ENCODE measurements at places on chromosomes 5 and 9.

DNA sequence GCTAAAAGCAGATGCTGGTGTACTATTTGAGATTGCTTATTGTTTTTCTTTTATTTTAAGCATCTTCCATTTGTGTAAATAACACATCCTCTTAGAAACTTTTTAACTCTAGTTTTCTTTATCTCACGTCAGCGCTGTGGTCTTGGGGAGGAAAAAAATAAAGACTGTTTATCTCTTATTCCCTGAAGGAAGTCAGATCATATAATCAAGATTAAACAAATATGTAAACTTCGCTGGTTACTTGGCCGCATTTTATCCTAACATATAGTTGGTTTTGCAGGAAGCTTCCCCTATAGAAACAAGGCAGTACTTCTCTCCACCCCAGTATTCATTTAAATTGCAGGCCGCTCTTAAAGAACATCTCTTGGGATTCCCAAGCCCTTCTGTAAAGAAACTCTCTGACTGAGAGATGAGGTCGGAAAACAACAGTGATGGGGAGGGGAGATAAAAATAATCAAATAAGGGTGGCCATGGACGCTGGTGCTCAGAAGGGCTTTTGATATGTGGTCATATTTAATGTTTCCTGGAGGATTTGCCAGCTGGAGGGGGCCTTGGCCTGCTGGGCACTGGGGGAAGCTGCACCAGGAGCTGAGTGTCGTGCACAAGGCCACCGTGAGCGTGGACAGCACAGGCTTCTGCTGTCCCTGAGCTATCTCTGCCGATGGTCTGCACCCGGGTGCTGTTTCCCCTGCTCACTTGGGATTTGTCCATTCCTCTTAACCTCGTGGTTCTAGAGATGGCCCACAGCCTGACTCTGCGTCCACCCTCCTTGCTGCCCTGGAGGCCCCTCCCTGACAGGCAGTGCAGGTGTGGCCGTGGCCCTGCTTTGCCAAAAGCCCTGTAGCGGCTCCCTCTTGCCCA is 23.8 kb downstream of the NEURL1B start:
- DNase-seq: no peak

GRCh38 chr5:56677690-56678305 is 137.6 kb upstream of the MAP3K1 start:
- no peak for DNase-seq

DNA sequence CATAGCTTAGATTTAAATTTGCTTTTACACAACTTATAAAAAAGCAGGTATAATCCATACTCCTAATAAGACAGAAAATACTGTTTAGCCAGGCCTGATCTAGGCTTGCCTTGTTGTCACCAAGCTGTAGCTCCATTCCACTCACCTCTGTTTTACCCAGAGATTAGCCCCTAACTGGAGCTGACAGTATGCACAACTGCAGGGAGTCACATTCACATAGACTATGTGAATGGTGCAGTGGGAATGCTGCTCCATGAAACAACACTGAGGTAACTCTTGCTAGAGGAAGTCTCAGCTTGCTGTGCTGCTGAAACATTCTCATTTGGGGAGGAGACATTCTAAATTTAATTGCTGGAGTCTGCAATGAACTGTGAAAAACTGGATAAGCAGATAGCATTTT is 209.1 kb downstream of the TMEM232 start:
- DNase-seq: no peak

DNA sequence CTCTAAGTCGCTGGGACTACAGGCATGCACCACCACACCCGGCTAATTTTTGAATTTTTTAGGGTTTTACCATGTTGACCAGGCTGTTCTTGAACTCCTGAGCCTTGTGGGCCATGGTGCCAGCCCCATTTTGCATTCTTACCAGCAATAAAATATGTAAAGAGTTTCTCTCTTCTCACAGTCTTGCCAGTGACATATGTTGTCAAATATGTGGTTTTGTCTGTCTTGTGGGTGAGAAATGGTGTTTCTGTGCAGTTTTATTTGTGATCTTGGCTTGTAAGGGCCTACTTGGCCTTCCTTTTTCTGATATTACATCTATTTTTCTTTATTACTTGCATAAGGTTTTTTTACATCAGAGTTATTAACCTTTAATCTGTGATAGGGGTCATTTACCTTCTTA is 47.1 kb downstream of the SPIN1 start:
- DNase-seq: no peak

DNA sequence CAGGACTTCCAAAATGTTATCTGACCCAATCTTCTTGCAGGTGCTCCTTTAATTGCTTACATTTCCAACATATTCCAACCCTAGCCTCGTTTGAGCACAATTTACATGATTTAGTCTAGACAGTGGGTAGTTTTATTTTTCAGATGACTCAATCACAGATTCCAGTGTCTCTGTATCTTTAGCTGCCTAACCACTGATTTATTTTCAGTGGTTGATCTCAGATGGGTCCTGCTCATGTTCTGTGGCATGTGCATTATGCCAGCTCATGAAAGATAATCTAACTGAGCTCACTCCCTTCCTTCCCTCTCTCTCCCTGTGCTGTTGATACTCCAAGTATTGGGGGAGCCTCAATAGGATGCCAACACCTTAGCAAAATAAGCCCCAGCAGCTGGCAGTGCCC is 106.1 kb upstream of the ICE1 start:
- DNase-seq: no peak

DNA sequence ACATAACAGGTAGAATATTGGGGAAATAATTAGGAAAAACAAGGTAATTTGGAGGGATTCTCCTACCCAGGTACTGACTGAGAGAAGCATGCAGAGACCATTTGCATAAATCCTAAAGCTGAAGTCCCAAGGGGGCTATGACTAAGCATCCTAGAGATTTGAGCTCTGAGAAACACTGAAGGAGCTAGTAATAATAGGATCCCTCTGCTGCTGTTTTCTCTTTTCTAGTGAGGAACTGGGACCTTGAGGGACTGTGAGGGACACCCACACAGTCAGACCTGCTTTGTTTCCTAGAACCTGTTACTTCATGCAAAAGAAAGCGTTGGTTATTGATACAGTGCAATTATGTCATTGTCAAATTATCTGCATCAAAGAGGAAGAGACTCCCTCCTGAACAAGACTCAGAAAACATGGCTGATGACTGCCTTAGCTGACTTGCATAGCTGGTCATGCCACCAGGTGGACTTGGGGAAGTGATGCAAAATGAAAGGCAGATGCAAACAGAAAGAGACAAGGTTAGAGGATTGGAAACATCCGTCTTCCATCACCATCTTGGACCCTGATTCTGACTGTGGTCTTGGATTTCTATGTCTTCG is 335.4 kb downstream of the NTRK2 start:
- no peak for DNase-seq

- DNase-seq: no peak
Measured at GRCh38 chr5:129858131-129858675, 46.1 kb upstream of the CHSY3 start.

DNA sequence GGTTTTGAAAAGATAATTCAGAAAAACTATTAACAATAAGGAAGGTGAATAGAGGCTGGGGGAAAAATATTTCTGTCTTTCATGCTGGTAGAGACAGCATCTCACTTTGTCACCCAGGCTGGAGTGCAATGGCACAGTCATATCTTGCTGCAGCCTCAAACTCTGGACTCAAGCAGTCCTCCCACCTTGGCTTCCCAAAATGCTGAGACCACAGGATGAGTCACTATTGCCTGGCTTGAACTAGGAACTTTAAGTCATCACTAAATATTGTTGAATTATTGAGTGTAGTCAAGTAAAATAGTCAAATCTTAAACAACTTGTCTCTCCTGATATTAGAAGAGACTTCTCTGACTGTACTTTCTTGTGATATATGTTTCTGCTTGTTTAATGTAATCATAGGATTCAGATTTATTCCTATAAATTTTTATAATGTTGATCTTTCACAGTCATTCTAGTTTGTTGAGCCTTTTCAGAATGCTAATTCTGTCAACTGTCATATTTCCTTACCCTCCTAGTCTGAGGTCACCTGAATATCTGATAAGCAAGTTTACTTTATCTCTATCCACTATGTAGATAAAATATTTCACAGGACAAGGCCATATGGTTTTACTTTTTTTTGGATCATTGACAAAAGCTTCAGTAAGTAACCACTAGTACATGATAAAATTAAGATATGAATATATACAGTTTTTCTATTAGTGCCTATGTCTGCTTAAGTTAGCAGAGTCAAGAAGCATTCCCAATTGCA is 1696.5 kb downstream of the MAT2B start:
- no peak for DNase-seq

GRCh38 chr9:127138444-127138843 is 16.0 kb upstream of the ANGPTL2 start:
- peak; percentile 9 for DNase-seq

GRCh38 chr9:125600194-125600593 is 106.8 kb downstream of the MAPKAP1 start:
- DNase-seq: peak; percentile 52

DNA sequence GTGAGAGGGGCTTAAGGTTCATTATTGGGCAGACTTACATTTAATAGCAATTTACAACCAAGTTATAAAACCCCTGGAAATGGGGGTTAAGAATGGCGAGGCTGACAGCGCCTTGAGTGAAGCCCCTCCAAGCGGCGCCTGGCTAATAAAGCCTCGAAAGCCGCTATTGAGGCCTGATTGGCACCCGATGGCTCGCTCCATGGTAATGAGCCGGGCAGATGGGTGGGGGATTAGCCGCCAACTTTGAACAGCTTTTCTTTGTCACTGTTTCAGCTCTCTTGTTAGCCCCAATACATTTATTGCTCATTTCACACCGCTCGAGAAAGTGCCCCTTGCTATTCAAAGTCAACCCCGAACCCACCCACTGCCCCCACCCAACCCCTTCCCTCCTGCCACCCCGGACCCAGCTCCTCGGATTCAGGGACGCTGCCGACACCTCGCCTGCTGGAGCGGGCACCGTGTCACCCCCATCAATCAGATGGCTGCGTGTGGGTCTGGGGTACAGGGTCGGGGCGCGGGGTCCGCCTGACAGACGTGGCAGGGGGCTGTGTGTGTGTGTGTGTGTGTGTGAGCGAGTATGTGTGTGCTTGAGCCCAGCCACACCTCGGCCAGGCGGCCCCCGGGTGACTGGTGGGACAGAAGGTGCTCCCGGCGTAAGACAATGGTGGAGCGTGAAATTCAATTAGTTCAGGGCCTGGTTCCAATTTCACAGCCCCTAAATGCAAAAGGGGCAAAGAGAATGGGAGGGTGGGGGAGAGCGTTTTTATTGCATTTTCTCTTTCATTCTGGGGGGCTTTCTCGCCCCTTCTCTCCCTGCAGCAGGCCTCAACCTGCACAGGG is 34.2 kb downstream of the ASS1 start:
- no peak for DNase-seq

GRCh38 chr5:125043781-125044391 is 297.4 kb upstream of the ZNF608 start:
- DNase-seq: peak; percentile 60

GRCh38 chr9:12212860-12213259 is 480.3 kb upstream of the TYRP1 start:
- no peak for DNase-seq

GRCh38 chr5:101505891-101506570 is 602.9 kb upstream of the ST8SIA4 start:
- DNase-seq: no peak

DNA sequence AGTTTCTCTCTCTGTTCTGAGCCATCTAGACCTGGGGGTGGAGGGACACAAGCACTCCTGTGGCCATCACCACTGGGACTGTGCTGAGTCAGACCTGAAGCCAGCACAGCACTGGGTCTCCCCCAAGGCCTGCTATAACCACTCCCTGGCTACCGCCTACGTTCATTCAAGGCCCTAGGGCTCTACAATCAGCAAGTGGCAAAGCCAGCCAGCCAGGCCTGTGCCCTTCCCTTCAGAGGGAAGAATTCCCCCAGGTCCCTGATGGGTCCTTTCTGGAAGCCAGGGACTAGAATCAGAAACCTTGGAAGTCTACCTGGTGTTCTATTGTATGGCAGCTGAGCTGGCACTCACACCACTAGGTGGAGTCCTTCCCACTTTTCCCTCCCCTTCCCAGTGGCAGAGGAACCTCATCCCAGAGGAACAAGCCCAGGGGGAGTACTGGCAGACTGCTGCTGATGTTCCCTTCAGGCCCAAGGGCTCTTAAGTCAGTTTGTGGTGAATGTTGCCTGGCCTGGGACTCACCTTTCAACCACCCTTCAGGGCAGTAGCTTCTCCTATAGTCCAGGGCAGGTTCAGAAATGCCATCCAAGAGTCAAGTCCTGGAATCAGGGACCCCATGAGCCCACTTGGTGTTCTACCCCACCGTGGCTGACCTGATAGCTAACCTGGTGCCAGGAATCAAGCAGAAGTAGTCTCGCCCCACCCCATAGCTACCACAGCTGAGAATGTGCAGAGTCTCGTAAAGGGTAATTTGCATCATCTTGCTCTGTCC is 20.0 kb downstream of the JMY start:
- DNase-seq: peak; percentile 52

DNA sequence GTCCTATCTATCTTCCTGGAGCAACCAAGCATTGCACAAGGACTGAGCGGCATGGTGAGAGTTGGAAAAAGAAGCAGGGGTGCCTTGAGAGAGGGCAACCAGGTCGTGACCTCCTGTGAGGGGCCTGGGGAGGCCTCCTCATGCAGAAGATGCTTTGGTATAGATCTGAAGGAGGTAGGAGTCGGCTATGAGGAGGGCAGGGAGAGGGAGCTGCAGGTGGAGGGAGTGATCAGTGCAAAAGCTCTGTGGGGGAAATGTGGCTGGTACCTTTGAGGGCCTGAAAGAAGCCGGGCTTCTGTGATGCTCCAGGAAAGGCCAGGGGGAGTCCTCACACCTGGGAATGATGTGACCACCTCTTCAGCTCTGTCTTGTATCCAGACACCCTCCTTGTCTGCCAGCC is 3.6 kb upstream of the SLC25A48 start:
- no peak for DNase-seq

DNA sequence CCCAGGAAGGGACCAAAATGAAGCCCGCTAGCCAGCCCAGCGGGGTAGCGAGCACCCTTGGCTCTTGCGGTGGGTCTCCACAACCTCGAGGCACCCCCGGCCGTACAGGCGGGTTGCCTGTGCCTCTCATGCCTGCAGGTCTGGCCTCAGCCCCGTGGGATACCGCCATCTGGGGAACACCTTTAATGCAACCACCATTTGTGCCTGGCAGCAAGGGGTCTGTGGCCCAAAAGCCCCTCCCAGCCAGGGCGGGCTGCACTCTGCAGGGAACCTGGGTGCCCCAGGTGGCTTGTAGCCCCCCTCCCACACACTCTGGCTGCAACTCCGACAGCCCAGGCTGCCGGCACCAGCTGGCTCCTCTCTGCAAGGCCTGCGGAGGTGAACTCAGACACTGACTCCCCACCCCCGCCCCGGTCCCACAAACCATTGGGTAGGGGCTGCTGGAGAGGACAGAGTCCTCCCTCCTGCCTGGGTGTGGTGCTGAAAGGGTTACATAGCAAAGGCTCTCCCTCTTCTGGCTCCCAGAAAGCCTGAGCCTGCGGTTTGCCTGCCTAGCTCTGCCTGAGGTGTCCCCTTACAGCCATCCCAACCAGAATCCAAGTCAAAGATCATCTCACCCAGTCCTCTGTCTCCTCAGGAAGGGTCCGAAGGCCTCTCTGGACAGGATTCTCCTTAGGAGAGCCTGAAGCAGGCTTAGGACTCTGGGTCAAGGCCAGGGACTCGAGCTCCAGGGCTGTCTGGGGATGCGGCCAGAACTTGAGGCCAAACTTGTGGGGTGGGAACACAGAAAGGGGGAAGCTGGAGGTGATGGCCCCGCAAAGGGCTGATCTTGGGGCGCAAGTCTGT is 109.4 kb downstream of the PSD2 start:
- no peak for DNase-seq

All from stomach (tissue), 19 donors.